Muscle of arm (tissue), 14 donors: ENCODE measurements at places on chromosomes 12 and 14. TPM values are rescaled to one million over a fixed set of nuclear protein-coding genes. Genes with fewer than 3 reads are reported as not detected.

Gene MIP
- polyA plus RNA-seq: 0.24 TPM

Gene LRRC10
- polyA plus RNA-seq: not detected

Gene USP15
- not detected for polyA plus RNA-seq

Gene AGAP2
- 9.8 TPM for polyA plus RNA-seq

Gene INSM2
- polyA plus RNA-seq: not detected

DNA sequence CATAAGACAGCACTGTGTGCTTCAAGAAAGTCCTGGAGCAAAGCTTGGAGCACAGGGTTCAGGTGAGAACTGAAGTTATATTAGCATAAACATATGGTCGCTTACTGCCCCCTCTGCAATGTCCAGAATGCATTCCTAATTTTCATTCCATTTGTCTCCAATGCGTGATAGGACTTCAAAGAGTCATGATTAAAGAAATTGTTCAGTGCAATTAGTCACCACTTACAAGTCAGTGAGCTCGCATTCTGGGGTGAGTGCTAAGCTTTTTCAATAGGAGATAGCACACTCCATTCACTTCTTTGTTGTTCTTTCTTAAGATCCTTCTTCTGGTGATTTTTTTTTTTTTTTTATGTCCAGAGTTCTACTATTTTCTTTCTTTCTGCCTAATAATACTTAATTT is 398.4 kb downstream of the SYT1 start:
- DNase-seq: no peak

- no peak for DNase-seq
These were observed 52.3 kb downstream of the NEUROD4 start for GRCh38 chr12:55072083-55072482.

DNA sequence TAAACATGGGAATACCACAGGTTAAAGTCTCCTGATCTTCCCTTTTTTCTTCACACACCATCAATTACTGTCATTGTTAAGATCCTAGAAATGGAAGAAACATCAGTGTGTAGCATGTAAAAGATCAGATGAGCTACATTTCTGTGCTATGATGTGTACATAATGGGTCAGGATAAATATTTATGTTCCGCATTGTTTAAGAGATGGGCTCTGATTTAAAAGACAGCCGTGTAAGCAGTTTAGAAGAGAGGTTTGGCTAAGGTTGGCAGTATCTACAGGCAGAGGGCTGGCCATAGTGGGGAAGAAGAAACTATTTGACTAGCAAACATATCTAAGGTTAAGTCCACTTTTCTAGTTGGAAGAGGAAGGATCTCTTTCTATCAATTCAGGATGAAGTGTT is 49.4 kb downstream of the LRRC9 start:
- no peak for DNase-seq

GRCh38 chr14:38145142-38145541 is 62.6 kb upstream of the SSTR1 start:
- DNase-seq: no peak

GRCh38 chr12:4743046-4743445 is 22.8 kb downstream of the GALNT8 start:
- DNase-seq: no peak

- no peak for DNase-seq
These were observed 483.3 kb downstream of the ZFP36L1 start for GRCh38 chr14:68309616-68310015.

DNA sequence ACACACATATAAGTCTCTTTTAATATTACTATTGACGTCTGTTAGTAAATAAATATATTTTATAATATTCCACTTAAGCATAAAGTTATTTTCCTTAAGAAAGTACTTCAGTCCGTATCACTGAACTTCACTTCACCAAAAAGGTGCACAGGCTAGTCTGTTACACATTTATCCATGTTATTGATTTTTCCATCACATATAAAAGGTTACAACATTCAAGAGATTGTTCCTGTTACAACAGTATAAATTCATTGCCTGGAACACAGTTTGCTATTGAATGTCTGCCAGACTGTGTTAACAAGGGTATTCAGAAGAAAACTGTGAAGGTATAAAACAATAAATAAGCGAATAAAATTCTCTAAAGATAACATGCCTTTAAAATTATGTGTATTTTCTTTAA is 175.9 kb downstream of the NTS start:
- DNase-seq: no peak

DNA sequence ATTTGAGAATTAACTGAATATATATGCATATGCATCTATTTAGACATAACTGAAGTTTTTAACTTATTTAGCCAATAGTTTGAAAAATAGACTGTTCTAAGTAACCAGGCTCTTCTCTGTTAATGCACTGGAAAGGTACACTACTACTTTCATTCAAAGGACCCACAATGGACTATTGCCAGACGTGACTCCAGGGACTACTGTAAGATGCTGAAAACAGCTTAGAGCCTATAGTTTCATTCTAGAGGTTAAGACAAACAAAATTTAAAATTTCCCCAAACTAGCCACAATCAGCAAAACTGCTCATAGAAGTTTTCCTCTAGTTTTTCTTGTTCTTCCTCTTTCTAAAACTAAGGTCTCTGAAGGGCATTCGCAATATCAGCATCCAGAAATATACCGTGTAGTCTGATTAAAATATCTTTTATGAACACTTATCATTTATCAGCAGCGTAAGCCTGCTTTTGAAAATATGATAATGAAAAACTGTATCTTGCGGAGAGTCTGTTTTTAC is 10.4 kb downstream of the APPL2 start:
- DNase-seq: no peak

DNA sequence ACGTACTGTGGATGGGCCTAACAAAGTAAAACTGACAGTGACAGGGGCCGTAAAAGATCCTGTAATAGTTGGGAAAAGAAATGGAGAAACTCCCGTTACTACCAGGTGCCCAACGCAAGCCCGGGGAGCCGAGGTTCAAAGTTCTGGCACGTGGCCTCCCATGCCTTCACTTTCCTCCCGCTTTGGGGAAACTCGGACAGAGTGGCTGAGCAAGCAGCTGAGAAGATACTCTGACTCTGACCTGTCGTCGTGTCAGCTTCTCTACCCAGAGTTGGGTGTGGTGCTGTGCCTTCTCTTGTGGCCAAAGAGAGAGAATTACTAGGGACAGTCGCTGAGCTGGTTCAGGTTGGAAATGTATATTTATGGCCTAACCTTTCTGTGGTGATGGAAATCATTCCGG is 1.7 kb downstream of the B4GALNT3 start:
- no peak for DNase-seq

DNA sequence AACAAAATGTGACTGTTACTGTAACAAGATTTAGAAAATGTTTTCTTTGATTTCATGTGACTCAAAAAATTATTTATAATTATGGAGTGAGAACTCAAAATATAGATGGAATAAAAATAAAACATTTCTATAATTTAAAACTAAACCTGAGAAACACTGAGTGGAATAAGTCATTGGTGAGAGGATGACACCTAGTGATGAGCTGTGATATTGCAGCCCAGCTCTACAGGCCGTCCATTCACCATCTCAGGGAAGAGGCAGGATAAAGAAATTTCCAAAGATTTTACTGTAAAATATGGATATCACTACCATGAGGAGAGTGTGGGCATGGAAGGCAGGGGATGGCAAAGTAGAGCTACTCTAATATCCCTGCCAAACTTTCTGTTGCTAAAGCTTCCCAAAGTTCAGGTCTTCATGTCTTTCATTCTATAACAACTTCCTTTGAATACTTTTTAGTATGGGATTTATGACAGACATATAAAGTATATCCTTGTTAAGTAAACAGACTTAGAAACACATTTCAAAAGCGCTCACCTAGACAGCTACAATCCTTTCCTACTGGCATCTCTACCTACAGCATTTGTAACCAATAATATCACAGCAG is 308.0 kb downstream of the ITPR2 start:
- DNase-seq: no peak
